ENCODE measurements at places on chromosomes 13 and 19. TPM values are rescaled to one million over a fixed set of nuclear protein-coding genes. Genes with fewer than 3 reads are reported as not detected.

GSX1 gene
- total RNA-seq = not detected

LEUTX gene
- total RNA-seq = not detected

BIVM gene
- total RNA-seq = 18.7 TPM

KLK12 gene
- total RNA-seq = not detected

TYK2 gene
- 76.5 TPM for total RNA-seq

ATP7B gene
- total RNA-seq = 9.2 TPM

FFAR2 gene
- not detected for total RNA-seq

PSG11 gene
- total RNA-seq = 0.43 TPM

- DNase-seq = peak; percentile 7
- H3K27me3 ChIP-seq = no peaks in the 10 kb centered on the region
- no peaks in the 10 kb centered on the region for H3K36me3 ChIP-seq
- H3K27ac ChIP-seq = peak within 1 kb of the TSS; percentile 87
These were observed at the start of gene LACC1 for GRCh38 chr13:43879755-43880181. Gene LACC1 (plus strand): TSS chr13:43879904. CDS start chr13:43880986, 1,082 bp downstream.

DNA sequence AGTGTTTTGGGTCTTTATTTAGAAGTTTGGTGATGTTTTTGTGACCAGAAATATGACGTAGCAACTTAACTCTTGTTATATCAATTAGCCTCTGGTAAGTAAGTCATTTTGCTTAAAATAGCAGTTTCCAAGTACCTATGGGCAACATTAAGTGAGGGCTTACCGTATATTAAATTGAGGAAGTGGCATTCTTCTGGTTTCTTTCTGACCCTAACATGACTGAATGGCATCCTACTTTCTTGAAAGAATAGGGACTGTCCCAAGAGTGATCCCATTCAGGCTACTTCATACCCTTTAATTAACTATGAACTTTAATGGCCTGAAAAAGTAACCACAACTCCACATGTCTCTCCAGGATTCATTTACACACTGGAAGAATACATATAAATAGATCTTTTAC is 106.6 kb downstream of the MZT1 start:
- no peak for DNase-seq
- no peaks in the 10 kb centered on the region for H3K4me1 ChIP-seq
- H3K36me3 ChIP-seq = no peaks in the 10 kb centered on the region
- H3K4me3 ChIP-seq = no peak overlapping the region

GRCh38 chr13:102598061-102598460 is 1.3 kb downstream of the TPP2 start:
- H3K4me1 ChIP-seq = peaks cover 2% of the 10 kb centered on the region
- peak overlapping the region; percentile 76 for H3K27ac ChIP-seq
- H3K27me3 ChIP-seq = no peaks in the 10 kb centered on the region
- peak overlapping the region; percentile 83 for H3K4me3 ChIP-seq

DNA sequence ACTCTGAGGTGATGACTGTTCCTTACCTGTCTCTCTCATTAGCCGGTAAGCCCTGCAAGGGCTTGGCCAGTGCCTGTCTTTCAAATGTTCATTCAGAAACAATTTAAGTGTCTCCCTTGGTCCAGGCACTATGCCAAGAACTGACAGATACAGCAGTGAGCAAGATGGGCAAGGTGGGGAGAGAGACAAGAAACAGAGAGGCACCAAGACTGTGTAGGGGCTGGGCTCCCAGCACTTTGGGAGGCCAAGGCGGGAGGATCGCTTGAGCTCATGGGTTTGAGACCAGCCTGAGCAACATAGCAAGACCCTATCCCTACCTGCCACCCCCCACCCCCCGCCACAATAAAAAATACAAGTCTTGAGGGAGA is 1.3 kb upstream of the CCNE1 start:
- peaks cover 2% of the 10 kb centered on the region for H3K4me1 ChIP-seq
- H3K36me3 ChIP-seq = no peaks in the 10 kb centered on the region
- no peak for DNase-seq
- H3K4me3 ChIP-seq = no peak overlapping the region
- no peaks in the 10 kb centered on the region for H3K27me3 ChIP-seq

- no peak overlapping the region for H3K4me3 ChIP-seq
- H3K36me3 ChIP-seq = no peaks in the 10 kb centered on the region
- no peak overlapping the region for H3K27ac ChIP-seq
- H3K4me1 ChIP-seq = no peaks in the 10 kb centered on the region
These were observed 21.9 kb downstream of the CEBPA start for GRCh38 chr19:33280351-33280921.

DNA sequence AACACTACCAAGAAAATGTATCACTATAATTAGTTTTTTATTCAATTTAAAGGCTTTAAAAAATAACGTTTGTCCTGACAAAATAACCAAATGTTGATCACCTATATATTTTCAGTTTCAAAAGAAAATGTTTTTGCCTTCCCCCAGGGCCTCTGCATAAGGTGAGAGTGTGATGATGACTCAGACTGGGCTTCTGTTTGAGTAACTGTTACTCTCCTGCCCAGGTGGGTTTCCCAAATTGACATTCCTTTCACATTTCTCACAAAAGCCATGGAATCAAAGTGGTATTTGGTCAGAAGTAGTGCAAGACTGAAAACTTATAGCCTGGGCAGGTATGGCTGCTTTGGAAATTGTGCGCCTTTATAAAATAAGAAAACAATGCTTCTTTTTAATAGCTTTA is 180.6 kb downstream of the COG6 start:
- DNase-seq = no peak
- no peak overlapping the region for H3K27ac ChIP-seq
- H3K4me3 ChIP-seq = no peak overlapping the region
- no peaks in the 10 kb centered on the region for H3K36me3 ChIP-seq
- H3K4me1 ChIP-seq = no peaks in the 10 kb centered on the region

- no peak overlapping the region for H3K4me3 ChIP-seq
- no peaks in the 10 kb centered on the region for H3K36me3 ChIP-seq
- H3K4me1 ChIP-seq = peaks cover 3% of the 10 kb centered on the region
- DNase-seq = no peak
These were observed 43.9 kb downstream of the CAB39L start for GRCh38 chr13:49399801-49400472.

DNA sequence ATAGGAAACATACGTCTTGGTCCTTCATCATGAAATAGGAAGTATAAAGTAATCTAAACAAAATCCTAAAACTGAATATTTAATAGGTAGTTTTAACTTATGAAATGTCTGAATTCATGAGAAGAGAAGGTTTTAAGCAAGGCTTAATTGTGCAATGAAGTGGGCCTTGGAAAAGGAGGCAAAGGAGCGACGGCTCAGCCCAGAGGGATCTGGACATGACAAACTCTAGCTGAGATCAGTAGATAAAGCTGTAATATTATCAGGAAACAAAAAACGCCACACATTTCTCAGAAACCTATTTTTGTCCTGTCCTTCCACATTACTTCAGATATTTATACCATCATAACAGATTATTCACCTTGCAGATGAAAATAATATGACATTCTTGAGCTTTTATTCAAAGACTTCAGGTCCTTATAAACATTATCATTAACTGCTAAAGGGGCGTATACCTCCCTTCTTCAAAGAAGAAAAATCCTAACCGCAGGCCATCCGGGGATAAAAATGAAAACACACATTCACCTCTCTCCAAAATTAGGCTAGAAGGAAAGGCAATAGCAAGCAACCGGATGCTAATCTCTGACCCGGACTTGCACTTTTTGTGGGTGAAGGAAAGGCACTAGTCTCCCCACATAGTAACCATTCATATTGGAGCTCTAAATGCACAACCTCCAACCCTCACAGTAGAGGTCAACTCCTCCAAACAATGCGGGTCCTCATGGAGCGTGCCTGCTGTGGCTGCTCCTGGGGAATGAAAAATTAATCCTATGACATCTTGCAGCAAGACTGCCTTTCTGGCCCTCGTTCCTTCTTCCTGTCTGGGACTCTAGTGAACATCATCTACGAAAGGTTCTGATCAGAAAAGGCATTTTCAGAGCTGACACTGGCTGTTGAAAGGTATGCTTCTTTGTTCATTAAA is 108.8 kb downstream of the TBC1D4 start:
- H3K27me3 ChIP-seq = no peaks in the 10 kb centered on the region
- DNase-seq = no peak
- H3K4me3 ChIP-seq = no peak overlapping the region
- H3K27ac ChIP-seq = no peak overlapping the region

DNA sequence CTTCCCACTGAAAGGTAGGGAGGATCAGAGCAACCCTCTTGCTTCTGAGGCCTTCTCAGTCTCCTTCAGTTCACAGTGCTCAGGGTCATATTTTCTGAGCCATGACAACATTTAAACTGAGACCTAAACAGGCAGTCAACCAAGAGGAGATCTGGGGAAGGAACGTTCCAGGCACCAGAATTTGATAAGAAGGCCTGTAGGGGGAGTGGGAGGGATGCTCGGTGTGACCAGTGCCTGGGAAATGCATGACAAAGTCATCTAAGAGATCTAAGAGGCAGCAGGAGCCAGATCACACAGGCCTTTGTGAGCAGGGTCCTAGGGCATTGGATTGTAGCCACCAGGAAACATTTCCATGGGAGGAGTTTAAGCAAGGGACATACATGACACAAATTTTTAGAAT is 71.6 kb downstream of the SHISA2 start:
- H3K4me3 ChIP-seq = no peak overlapping the region
- no peak for DNase-seq
